ENCODE measurements at places on chromosomes 7 and 10. TPM values are rescaled to one million over a fixed set of nuclear protein-coding genes. Genes with fewer than 3 reads are reported as not detected.

WDFY4 gene
- polyA plus RNA-seq = 39.0 TPM

DNA sequence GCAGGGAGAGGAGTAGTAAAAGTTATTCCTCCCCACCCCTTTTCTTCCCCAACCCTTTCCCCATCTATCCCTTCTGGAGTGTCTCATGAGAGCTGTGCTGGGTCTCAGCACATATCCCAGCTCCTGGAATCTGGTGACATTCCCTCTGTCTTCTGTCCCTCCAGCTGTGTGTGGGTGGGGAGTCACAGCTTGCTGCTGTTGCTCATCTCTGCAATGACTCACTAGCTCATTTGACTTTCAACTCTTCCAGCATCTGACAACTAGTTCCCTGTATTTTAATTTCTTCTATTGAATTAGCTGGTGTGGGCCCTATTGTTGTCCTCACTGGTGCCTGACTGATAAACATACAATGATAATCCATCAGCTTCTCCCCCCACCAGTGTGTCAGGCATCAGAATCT lies 198.9 kb upstream of the AUTS2 start:
- DNase-seq = peak; percentile 14

GRCh38 chr7:126715076-126715475 lies 537.7 kb downstream of the GRM8 start:
- no peak for DNase-seq

DNA sequence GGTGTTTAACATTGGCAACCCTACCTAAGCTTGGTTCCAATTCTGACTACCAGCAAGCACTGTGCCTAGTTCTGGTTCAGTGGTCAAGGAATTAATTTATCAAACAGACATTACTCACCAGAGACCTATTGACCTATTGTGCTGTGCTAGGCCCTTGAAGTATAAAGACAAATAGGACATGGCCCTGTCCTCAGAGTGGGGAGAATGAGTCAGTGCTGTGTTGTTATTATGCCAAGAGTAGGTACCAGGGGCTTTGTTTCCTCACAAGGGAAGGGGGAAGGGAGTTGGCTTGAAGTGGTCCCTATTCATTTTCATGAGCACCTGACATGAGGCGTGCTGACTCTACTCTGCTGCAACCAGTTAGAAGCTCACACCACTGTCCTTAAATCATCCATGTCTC lies 62.6 kb upstream of the PLPP4 start:
- DNase-seq = no peak

GRCh38 chr10:53111529-53111928 lies 338.9 kb upstream of the MBL2 start:
- DNase-seq = peak; percentile 62

GRCh38 chr7:42666994-42667393 lies 244.9 kb downstream of the C7orf25 start:
- DNase-seq = no peak

OR2A2 gene
- polyA plus RNA-seq = not detected

DPP6 gene
- 0.35 TPM for polyA plus RNA-seq

DNA sequence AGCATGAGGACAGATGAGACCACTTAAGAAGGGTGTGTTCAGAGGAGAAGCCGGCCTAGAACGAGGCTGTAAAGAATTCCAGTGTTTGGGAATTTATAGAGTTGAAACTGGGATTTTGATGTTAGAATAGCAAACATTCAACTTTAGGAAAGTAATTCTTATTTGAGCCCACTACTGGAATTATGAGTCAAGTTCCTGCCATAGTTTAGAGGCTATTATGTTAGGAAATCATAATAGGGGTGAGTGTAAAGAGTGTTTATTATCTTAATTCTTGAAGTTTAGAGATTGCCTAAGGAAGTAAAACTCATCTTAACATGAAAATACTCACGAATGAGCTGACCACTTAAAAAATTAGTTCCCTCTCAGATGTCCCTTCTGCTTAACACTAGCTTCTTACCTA lies 2.1 kb downstream of the CBLL1 start:
- DNase-seq = no peak

DRGX gene
- 0.03 TPM for polyA plus RNA-seq

CELF2 gene
- polyA plus RNA-seq = 19.5 TPM

KIAA1217 gene
- polyA plus RNA-seq = 3.0 TPM

GRCh38 chr10:34954142-34954541 lies 136.0 kb downstream of the CUL2 start:
- DNase-seq = no peak

CALML3 gene
- not detected for polyA plus RNA-seq

P4HA1 gene
- polyA plus RNA-seq = 7.8 TPM

TLX1 gene
- 5.7 TPM for polyA plus RNA-seq

GRCh38 chr10:34539533-34540315 lies 275.4 kb downstream of the PARD3 start:
- DNase-seq = no peak

CDHR3 gene
- polyA plus RNA-seq = 0.32 TPM

GRCh38 chr10:88254091-88254490 lies 329.0 kb downstream of the RNLS start:
- DNase-seq = no peak

- DNase-seq = no peak
Observed at GRCh38 chr7:27969346-27969745, 211.2 kb downstream of the JAZF1 start.

GPNMB gene
- 31.2 TPM for polyA plus RNA-seq

DNA sequence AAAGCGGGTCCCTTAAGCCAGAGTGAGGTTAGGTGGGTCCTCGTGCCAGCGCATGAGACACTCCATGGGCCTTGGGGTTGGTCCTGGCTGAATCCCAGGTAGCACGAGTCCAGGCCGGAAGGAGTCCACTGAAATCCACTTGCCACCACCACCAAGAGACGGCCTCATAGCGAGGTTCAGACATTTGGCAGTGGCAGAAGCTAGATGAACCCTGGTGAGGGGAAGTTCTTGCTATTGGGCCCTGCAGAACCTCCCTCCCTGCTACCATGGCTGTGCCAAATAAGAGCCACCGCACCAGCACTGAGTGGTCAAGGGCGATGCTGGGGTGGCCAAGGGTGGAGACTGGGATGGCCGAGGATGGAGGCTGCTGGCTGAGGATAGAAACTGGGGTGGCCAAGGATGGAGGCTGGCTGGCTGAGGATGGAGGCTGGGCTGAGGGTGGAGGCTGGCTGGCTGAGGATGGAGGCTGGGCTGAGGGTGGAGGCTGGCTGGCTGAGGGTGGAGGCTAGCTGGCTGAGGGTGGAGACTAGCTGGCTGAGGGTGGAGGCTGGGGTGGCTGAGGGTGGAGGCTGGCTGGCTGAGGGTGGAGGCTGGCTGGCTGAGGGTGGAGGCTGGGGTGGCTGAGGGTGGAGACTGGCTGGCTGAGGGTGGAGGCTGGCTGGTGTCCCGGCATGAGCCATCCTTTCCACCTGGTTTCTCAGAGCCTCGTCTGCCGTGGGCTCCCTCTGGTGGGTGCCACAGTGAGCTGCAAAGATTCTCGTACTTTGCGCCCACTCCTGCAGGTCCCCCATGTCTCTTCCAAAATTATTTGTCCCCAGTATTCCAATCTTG lies 88.2 kb downstream of the ELFN1 start:
- peak; percentile 72 for DNase-seq

- no peak for DNase-seq
Observed at GRCh38 chr10:97789770-97790397, 18.1 kb upstream of the SFRP5 start.

DNA sequence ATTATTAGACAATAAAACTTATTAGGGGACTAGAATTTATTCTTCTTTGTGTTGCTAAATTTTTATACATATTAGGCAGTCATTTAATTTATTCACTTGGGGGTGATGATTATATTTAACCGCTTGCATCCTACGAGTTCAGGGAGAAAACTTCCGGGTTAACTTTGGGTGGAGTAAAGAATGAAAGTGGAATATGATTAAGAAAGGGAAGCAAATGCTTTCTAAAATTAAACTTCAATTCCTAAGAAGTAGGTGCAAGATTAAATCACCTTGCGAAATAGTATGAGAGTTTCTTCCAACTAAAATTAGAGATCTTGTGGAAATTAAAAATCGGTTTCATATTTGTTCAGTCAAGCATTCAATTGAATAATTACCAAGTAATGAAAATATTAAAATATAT lies 33.5 kb downstream of the MRC1 start:
- DNase-seq = no peak

MUC12 gene
- polyA plus RNA-seq = 1.7 TPM

TUBAL3 gene
- polyA plus RNA-seq = not detected

DNA sequence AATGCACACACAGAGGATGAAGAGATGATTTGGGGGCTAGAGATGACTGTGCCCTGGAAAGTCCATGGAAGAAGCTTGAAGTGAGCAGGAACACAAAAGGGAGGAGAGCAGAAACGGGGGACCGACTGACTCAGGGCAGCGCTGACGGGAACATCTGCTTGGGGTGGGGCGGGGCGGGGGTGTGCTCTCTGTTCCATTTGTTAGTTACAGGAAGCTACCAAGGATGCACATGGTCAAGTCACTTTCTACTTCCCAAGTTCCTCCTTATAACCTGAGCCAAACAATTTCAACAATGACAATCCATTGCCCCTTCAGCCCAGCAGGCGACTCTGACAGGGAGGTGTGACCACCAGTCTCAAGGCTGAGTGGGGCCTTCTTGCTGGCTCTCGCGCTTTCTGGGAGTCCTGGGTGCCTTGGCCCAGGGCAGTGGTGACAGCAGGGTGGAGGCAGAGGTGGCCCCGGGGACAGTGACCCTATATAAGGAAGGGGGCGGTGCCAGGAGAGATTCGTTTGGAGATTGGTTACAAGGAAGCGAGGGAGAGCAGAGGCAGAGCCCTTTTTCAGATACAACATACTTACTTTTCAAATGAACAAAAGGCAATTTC lies 39.6 kb downstream of the CLEC2L start:
- peak; percentile 54 for DNase-seq

DNA sequence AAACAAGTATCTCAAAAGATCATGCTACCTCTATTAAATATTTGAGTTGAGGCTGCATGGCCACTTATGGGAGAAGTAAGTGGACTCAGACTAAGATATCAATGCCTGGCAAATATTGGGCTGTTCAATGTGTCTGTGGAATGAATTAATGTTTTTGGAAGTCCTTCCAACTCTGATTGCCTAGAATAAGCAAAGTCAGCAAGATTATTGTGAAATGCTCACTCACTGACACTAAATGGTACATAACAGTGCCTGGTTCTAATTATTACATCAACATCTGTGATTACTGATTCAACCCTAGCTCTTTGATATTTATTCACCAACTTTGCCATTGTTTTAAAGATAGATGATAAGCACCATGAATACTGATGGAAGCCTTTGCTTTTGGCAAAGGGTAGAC lies 45.5 kb upstream of the HDAC9 start:
- no peak for DNase-seq

DNA sequence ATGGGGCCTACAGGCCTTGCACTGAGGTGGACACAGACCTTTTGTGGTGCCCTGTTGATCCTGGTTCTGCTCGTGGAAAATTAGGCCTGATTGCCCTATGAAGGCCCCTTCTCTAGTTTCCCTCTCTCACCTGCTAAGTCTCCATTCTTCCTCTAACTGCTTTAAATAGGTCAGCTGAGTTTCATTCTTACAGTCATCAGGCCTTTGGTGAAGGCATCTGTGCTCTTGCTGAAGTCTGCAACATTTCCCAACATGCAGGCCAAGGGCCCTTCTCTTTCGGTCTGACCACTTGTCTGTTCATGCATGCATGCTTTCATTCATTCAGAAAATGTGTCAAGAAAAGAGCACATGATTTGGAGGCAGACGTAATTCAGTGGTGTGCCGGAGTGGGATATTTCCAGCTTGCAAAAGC lies 244.0 kb downstream of the BUB3 start:
- DNase-seq = no peak

DNA sequence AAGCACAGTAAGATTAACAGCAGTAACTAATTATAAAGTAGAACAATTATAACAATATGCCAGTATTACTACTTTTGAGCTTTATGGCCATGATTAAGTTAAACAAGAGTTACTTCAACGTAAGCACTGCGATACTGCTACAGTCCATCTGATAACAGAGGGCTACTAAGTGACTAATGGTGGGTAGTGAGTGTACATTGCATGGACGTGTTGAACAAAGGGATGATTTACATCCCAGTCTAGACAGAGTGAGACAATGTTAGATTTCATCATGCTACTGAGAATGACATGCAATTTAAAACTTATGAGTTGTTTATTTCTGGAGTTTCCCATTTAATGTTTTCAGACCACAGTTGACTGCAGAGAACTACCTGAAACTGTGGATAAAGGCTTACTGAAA lies 45.6 kb downstream of the TPST1 start:
- no peak for DNase-seq

- DNase-seq = peak; percentile 95
Observed at GRCh38 chr7:75617634-75618234, 121.0 kb downstream of the HIP1 start.

SPDYE8 gene
- not detected for polyA plus RNA-seq

ZNF488 gene
- polyA plus RNA-seq = not detected

- DNase-seq = peak; percentile 19
Observed at GRCh38 chr10:7587168-7587864, 79.5 kb downstream of the ITIH5 start.

- DNase-seq = peak; percentile 85
Observed at GRCh38 chr7:55533050-55533728, 39.1 kb downstream of the VOPP1 start.

GRCh38 chr10:77636967-77637531 lies 559 bp downstream of the KCNMA1 start:
- peak; percentile 80 for DNase-seq

GRCh38 chr10:86255405-86256251 lies 111.0 kb downstream of the GRID1 start:
- peak; percentile 45 for DNase-seq

GRCh38 chr10:98582363-98582762 lies 135.6 kb upstream of the HPS1 start:
- no peak for DNase-seq

GRCh38 chr7:16778476-16778875 lies 24.9 kb downstream of the TSPAN13 start:
- DNase-seq = no peak

DNA sequence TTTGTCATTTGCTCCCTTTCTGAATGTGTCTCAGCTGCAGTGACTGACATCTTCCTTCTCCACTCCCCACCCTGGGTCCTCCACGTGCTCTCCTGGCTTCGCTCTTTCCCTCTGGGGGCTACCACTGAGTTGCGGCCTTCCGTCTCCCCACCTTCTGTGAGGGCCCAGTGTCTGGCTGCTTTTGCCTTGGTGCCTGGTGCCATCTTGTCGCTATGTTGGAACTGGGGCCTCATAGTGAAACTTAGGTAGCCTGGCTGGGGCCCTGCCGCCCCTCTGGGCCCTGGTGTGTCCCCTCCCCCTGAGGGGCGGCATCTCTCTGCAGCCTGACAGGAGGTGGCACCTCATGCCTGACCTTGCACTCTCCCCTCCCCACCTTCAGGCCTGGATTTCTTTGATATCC lies 144.1 kb downstream of the ANLN start:
- no peak for DNase-seq

- no peak for DNase-seq
Observed at GRCh38 chr7:133274265-133274664, 21.4 kb downstream of the EXOC4 start.

DNA sequence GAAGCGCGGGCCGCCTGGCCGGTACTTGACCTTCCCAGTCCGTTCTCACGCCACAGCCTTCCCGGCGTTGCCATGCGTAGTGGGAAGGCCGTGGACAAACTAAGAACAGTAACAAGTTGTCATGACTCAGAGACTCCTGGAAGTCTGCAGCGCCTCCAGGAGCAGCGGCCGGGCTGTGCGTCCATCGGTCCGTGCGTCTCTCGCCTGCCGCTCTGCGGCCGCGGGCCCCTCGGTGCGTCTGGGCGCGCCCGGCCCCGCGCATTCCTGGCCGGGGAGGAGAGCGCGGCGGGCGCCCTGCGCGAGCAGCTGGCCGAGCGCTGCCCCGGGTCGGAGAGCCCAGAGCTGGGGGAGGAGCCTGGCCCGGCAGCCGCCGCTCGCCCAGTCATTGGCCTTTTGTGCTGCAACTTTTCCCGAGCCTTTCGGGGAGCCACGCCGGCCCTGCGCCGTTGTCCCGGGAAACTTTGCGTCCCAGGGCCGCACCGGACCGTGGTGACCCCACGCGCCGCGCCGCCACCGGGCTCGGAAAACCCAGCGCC lies 123.7 kb downstream of the TACC2 start:
- DNase-seq = peak; percentile 78
